Glomerular endothelial cell (primary cell): ENCODE measurements at places on chromosomes 4 and X.

- DNase-seq, result no peak
These were observed 1.5 kb downstream of the FUNDC2 start for GRCh38 chrX:155028129-155028528.

GRCh38 chr4:52651996-52652672 is 7.0 kb downstream of the USP46 start:
- no peak for DNase-seq

GRCh38 chr4:101018836-101019235 is 328.5 kb downstream of the PPP3CA start:
- no peak for DNase-seq

GRCh38 chr4:142402900-142403299 is 443.2 kb downstream of the INPP4B start:
- no peak for DNase-seq

GRCh38 chr4:40114206-40114605 is 57.6 kb downstream of the N4BP2 start:
- DNase-seq, result no peak

DNA sequence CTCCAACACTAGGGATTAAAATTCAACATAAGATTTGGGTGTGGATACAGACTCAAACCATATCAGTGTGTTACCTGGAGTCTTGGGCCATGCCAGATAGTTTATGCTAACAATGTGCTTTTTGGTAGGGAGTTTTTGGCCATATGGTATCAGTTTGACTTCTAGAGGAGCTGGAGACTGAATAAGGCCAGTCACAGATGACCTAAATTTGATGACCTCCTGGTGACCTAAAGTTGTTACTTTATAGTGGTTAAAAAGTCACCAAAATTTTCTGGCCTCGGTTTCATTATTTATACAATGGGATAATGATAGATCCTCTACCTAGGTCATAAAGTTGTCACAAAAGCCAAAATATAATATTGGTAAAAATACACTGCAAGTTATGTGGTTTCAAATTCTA is 877.1 kb downstream of the RAPGEF2 start:
- no peak for DNase-seq
